Omental fat pad (tissue), 4 donors: ENCODE measurements at places on chromosomes 13 and 19.
A peak's percentile ranks its signal among the peaks of the same experiment; 100 is the strongest.

DNA sequence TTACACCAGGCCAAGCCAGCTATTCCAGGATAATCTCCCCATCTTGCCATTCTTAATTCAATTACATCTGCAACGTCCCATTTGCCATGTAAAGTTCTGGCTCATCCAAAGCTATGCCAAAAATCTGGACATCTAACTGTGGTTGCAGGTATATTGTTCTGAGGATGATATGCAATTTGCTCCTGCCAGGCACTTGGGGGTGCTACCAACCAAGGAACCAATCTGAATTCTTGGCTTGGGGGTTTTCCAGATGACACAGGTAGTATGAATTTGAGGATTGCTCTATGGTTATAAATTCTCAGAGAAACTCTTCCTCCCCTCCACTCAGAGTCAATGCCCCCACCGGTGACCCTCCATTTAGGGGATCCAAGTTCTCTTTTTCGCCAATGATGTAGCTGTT lies 33.0 kb downstream of the CRYL1 start:
- no peak for DNase-seq

DNA sequence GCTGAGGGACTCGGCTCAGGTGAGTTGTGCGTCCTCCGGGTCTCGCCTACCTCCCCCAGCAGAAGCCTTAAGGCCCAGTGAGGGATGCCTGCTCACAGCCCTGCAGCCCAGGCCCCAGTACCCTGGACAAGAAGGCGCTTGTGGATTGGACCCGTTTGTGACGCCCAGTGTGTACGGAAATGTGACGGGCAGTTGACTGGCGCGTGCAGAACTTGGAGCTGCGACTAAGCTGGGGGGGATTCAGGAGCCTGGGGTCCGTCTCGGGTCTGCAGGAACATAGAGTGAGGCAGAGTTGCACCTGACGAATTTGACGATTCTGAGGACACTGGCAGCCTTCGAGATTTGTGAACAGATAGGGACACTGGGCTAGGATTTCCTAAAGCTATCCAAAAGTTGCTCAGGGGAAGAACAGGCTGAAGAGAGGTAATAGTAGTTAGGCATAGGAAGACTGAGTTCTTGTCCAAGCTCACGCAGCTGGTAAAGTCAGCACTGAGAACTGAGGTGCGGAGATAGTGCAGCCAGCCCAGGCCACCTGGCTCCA lies 519 bp downstream of the ZNF551 start:
- DNase-seq, result no peak

DNA sequence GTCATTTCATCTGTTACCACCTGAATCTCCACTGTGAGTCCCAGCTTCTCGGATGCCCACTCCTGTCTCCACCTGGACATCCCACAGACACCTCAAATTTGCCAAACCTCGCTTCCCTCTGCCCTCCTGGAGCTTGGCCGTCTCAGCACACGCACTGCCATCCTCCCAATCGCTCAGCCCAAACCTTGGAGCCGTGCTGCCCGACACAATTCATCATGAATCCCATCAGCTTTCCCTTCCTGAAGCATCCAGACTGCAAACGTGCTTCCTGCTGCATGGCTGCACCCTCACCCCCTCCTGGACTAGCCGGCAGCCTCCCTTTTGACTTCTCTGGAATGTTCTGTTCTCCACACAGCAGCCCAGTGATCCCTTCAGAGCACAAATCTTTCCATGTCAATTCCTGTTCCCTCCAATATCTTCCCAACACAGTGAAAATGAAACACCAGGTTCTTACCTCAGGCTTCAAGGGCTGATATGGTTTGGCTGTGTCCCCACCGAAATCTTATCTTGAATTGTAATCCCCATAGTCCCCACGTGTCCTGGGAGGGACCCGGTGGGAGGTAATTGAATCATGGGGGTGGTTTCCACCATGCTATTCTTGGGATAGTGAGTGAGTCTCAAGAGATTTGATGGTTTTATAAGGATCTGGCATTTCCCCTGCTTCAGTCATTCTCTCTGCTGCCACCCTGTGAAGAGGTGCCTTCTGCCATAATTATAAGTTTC lies 1.1 kb upstream of the PROZ start:
- no peak for DNase-seq

GRCh38 chr13:113299951-113300350 lies 2.9 kb downstream of the LAMP1 start:
- no peak for DNase-seq

- DNase-seq, result no peak
Observed at GRCh38 chr13:100443998-100444328, 144.6 kb downstream of the GGACT start.

DNA sequence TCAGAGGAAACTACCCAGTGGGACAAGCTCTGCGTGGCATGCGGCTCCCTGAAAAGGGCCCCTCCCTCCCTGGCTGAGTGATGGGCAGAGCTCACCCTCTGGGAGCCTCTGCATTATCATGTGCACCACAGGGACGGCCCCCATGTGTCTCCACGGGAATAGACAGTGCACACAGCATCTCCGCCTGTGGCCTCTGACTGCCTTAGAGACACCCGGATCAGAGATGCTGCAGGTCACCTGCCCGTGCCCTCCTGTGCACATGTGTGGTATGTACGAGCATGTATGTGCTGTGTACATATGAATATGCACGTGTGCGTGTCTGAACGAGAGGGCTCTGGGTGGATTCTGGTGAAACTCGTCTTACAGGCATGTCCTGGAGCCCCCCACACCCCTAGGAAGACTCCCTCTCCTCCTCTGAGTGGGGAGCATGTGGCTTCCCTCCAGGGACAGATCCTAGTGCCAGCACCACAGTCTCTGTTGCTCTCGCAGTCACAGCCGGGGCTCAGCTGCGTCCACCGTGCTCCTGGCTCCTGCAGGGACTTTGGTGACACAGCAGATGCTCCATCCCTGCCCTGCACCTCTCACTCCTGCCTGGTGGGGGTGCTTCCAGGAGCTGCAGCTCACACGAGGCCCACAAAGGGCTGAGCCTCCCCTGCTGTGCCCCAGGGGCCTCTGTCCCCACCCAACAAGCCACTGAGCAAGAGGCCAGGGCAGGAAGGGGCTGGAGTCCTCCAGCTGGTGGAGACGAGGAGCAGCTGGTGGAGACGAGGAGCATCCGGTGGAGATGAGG lies 19.6 kb downstream of the C13orf46 start:
- DNase-seq, result no peak

GRCh38 chr19:850221-850978 lies 1.7 kb upstream of the ELANE start:
- DNase-seq, result peak; percentile 65
